Panc1 (cell line): ENCODE measurements at places on chromosomes 1 and 21.

DNA sequence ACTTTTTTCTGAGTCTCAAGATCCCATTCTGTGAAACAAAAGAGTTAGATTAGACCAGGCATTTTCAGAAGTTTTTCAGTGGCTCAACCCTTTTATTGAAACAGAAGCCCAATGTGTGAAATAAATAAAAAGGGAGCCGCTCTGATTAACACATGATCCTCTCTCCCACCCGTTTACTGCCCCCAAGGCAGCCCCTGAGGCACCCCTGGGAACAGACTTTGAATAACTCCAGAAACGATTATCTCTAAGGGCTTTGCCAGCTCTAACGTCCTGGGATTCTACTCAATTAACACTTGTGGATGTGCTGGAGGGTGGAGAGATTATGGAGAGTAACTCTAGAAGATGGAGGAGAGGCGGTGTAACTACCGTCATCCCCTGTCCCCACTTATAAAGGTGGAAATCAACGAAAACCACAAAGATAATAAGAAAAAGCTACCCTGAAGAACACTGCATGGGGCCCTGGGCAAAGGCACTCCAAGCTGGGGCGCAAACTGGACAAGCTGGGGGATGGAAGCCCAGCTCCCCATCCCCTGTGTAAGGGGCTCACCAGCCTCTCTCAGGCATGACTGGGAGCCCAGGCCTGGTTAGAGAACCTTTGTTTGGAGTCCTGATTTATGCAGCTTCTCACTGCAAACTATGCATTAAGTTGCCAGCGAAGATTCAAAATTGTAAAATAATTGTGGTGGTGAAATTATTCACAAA, 39.0 kb upstream of the GRIK3 start:
- no peaks in the 10 kb centered on the region for H3K4me1 ChIP-seq
- H3K27me3 ChIP-seq = peaks cover 11% of the 10 kb centered on the region
- no peaks in the 10 kb centered on the region for H3K36me3 ChIP-seq
- H3K27ac ChIP-seq = no peak overlapping the region
- no peak for DNase-seq

GRCh38 chr1:156499194-156499841, 1.3 kb downstream of the MEF2D start:
- H3K4me1 ChIP-seq = peaks cover 60% of the 10 kb centered on the region
- no peak for DNase-seq
- no peaks in the 10 kb centered on the region for H3K27me3 ChIP-seq
- peaks cover 8% of the 10 kb centered on the region; the same call in 1 of the 2 replicates for H3K36me3 ChIP-seq
- H3K4me3 ChIP-seq = peak overlapping the region; percentile 69

GRCh38 chr1:29691499-29691898, 455.2 kb downstream of the PTPRU start:
- no peaks in the 10 kb centered on the region for H3K36me3 ChIP-seq
- no peaks in the 10 kb centered on the region; the same call in 1 of the 2 replicates for H3K4me1 ChIP-seq
- H3K4me3 ChIP-seq = no peak overlapping the region
- H3K27ac ChIP-seq = no peak overlapping the region
- DNase-seq = no peak
- H3K27me3 ChIP-seq = peaks cover 5% of the 10 kb centered on the region

GRCh38 chr1:156750711-156751450, 594 bp downstream of the HDGF start:
- peak overlapping the region; percentile 80 for H3K4me3 ChIP-seq
- H3K36me3 ChIP-seq = peaks cover 8% of the 10 kb centered on the region
- DNase-seq = no peak
- peaks cover 41% of the 10 kb centered on the region for H3K4me1 ChIP-seq
- no peaks in the 10 kb centered on the region for H3K27me3 ChIP-seq
